Subcutaneous adipose tissue (tissue), 4 donors: ENCODE measurements at places on chromosomes 12 and 14. TPM values are rescaled to one million over a fixed set of nuclear protein-coding genes. Genes with fewer than 3 reads are reported as not detected.

Gene LRRK2
- 39.9 TPM for total RNA-seq

Gene GYS2
- 7.3 TPM for total RNA-seq

Gene NYNRIN
- total RNA-seq = 6.8 TPM

Gene CCDC38
- not detected for total RNA-seq

Gene OR4E2
- not detected for total RNA-seq

Gene GZMB
- total RNA-seq = 2.7 TPM

Gene NELL2
- total RNA-seq = 1.3 TPM

Gene RBP5
- total RNA-seq = 2.2 TPM

Gene TGM1
- total RNA-seq = not detected

Gene SPIC
- not detected for total RNA-seq

Gene ZC2HC1C
- 0.51 TPM for total RNA-seq

Gene MSRB3
- total RNA-seq = 29.1 TPM

Gene MUCL1
- total RNA-seq = not detected

Gene SLC6A13
- 0.88 TPM for total RNA-seq

Gene DTX3
- 3.7 TPM for total RNA-seq

Gene NRIP2
- total RNA-seq = 0.88 TPM

Gene BDKRB1
- not detected for total RNA-seq

Gene SLC17A8
- total RNA-seq = not detected

Gene ASB2
- total RNA-seq = 0.34 TPM

Gene ABCC9
- total RNA-seq = 67.3 TPM

Gene ITGA7
- total RNA-seq = 117 TPM

Gene WNK1
- total RNA-seq = 208 TPM

Gene OAS2
- total RNA-seq = 19.7 TPM

Gene VRTN
- total RNA-seq = not detected

Gene GRIN2B
- under 0.01 TPM for total RNA-seq

Gene MEG3
- total RNA-seq = 44.5 TPM

Gene PTPRR
- 1.3 TPM for total RNA-seq

Gene ASCL1
- total RNA-seq = not detected

Gene CCT2
- 101 TPM for total RNA-seq

Gene SLC35E3
- 7.0 TPM for total RNA-seq

Gene ITGB7
- 2.6 TPM for total RNA-seq

Gene CD27
- total RNA-seq = 0.44 TPM

Gene IL22
- total RNA-seq = not detected

Gene TXNDC16
- total RNA-seq = 10.4 TPM

Gene CBLN3
- total RNA-seq = 4.7 TPM

Gene DCAF4
- 16.7 TPM for total RNA-seq

Gene CLEC1A
- total RNA-seq = 10.7 TPM

Gene CPNE6
- total RNA-seq = not detected

Gene TMX1
- 32.0 TPM for total RNA-seq

Gene SMCO2
- total RNA-seq = not detected

Gene SSTR1
- total RNA-seq = not detected

Gene PSMA6
- total RNA-seq = 163 TPM

Gene CIDEB
- 11.9 TPM for total RNA-seq

Gene SDR9C7
- not detected for total RNA-seq

Gene RNASE2
- 5.3 TPM for total RNA-seq

Gene BCL11B
- 0.68 TPM for total RNA-seq

Gene CMTM5
- total RNA-seq = not detected

Gene GPR84
- 0.51 TPM for total RNA-seq

Gene GDF3
- not detected for total RNA-seq

Gene SLC25A3
- total RNA-seq = 423 TPM

Gene LGR5
- total RNA-seq = 0.38 TPM

Gene TC2N
- 48.7 TPM for total RNA-seq

Gene CIROP
- total RNA-seq = not detected

Gene IRAK3
- 83.5 TPM for total RNA-seq

Gene FOXN4
- not detected for total RNA-seq

Gene AHSA1
- 78.7 TPM for total RNA-seq
